ENCODE measurements at places on chromosomes 6 and 20.

DNA sequence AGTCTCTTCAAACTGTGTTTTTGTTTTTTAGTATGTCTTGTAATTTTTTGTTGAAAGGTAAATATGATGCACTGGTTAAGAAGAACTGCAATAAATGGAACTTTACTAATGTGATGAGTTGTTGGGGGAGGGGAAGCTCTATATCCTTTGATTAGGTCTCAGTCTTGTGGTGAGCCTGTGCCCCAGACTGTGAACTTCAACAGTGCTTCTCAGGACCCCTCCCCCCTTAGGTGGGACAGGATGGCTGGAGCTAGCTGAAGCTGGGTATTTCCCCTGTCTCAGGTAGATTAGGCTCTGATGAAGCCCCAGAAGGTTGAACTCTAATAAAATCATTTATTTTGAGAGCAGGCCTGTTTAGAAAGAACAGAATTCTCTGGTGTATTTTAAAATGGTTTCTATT, 31.4 kb upstream of the TASP1 start:
- no peak for DNase-seq

DNA sequence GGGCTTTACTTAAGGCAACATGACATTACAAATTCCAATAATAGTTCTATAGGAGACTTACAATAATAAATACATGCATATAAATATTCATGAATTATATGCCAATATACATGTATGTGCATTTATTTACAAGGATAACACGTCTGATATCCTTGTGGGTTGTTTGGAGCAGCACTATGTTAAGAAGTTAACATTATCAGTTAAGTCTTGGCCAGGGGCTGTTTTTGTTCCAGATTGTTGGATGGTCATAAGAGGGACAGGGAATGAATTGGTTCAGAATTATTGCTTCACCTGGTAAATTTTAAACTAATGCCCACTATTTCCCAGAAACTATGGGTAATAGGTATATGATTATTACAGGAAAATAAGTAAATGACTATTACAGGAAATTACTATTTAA, 81.3 kb upstream of the MMS22L start:
- no peak for DNase-seq

- no peak for DNase-seq
Observed at GRCh38 chr20:35547329-35547728, 5.5 kb downstream of the ERGIC3 start.

DNA sequence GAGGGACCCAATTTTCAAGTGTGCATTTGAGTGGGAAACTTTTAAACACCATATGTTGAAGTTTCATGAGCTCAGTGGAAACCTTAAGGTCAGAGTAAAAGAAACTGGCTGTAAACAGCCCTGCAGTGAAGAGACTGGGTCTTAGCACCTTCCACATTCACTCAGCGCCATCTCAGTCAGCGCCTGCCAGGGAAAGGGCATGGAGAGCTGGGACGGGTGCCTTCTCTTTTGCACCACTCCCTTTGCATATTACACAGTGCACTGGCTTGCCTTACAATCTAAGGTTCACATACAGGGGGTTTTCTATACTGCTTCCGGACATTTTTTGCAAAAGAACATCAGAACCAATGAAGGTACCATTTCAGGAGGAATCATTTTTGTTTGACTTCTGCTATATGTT, 4.5 kb downstream of the TOMM6 start:
- DNase-seq, result no peak

- peak; percentile 52 for DNase-seq
Observed at GRCh38 chr6:118735320-118735719, 83.9 kb upstream of the CEP85L start.

- no peak for DNase-seq
Observed at GRCh38 chr6:104268389-104268788, 591.3 kb downstream of the HACE1 start.

GRCh38 chr6:40343877-40344565, 243.1 kb downstream of the LRFN2 start:
- no peak for DNase-seq

DNA sequence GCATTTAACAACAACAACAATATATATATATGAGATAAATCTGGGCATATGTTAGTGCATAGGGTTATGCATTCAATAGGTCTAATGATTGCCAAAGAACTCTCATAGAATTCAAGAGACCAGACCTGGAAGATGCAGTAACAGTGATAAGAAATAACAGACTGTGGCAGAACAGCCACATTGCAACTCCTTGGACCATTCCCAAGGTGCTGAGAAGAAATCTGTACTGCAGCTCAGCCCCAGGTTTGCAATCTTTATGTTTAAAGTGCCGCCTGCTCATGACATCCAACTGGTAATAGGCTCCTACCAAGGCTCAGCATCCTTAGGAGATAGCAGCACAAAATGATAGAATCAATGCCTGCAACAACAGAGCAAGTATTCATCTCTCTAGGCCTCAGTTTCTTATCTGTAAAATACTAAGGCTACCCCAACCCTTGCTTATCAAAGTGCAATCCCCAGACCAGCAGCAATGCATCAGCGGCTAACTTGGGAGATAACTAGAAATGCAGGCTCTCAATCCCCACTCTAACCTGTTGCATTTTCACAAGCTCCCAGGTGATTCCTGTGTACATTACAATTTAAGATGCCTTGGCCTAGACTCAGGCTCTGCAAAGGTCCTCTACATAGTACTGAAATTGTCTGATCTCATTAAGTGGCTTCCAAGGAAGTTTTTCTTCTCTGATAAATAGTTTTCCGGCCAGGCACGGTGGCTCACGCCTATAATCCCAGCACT, 30.6 kb upstream of the PIM1 start:
- no peak for DNase-seq

- DNase-seq, result no peak
Observed at GRCh38 chr6:2820415-2820814, 21.2 kb downstream of the SERPINB1 start.

- no peak for DNase-seq
Observed at GRCh38 chr6:147055821-147056392, 148.3 kb upstream of the STXBP5 start.

DNA sequence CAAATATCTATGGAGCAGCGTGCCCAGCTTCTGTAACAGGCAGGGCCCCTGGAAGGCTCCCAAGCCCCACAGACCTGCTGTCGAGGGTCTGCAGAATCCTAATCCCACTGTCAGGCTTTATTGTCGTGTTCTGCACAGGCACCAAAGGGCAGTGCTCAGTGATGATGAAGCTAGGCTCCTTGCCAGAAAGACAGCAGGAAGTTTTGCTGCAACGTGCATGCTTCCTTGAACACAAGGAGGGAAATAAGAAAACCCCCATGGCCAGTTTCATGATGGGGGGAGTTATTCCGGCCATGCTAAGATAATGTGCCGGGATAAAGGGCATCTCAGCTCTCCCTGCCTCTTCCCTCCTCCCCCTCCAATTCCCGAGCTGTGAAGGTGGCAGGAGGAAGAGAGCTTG, 109.4 kb upstream of the KCNG1 start:
- no peak for DNase-seq

DNA sequence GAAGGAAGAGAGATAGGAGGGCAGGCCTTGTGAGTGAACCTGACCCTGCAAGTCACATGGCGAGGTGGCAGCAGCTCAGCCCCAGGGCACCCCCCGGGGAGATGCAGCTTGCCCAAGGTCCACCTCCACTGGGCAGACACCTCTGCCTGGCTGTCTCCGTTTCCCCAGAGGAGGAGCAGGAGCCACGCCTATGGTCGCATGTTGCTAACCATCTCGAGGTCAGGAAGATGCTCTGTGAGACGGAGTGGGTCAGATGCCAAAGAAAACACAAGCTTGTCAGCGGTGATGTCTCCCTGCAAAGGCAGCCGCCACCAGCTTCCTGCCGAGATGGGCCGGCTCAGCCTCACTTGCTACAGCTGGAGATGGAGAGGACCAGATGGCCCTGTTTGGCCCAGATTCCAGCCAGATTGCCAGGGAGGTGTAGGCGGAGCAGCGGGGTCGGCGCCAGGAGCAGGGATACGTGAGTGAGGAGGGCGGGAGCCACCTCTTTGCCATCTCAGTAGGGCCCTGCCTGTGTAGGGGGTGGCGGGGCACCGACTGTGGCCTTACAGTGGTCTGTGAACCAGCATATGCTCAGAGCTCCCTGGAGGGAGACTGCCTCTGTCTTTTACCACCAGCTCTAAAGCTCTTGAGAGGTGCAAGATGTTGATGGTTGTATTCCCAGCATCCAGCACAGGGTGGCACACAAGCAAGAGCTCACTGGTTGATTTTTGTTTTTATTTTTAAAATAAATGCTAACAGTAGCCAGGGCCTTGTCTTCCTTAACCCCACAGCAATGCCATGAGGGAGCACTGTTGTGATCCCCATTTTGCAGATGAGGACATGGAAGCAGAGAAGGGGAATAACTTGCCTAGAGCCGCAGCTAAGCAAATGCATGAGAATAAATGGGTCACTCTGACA, 42.9 kb upstream of the FAM83D start:
- no peak for DNase-seq

DNA sequence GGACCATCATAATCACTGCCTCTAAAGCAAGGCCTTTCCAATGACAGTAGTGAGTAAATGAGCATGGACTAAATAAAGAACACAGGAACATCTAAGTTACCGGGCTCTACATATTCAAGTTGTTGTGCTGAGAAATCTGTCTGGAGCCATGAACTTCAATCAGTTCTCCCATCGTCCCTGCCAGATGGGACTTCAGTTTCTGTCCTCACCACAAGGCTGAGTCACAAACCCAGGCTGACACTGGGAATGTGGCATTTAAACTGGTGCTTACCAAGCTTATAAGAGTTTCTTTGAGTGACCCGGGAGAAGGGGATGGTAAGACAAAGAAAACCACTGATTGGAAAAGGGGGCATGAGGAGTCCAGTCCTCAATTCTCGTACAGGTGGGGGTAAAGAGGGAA, 497.0 kb downstream of the MAFB start:
- no peak for DNase-seq

DNA sequence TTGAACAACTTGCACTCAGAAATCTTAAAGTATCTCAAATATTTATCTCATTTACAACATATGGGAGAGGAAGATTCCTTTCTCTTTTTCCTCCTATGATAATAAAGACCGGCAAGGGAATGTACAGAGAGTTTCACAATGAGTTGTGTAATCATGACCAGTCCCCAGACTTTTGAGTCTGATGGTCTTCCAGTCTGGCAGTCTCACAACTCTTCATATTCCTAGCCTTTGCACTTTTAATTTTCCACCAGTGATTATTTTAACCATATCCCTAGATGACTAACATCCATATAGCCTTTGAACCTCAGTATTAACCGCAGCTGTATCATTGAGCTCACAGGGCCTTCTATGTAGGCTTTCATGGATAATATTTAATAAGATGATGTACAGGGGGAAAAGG, 278.5 kb downstream of the KHDC1L start:
- DNase-seq, result no peak

GRCh38 chr6:139985236-139985815, 610.9 kb upstream of the CITED2 start:
- no peak for DNase-seq

DNA sequence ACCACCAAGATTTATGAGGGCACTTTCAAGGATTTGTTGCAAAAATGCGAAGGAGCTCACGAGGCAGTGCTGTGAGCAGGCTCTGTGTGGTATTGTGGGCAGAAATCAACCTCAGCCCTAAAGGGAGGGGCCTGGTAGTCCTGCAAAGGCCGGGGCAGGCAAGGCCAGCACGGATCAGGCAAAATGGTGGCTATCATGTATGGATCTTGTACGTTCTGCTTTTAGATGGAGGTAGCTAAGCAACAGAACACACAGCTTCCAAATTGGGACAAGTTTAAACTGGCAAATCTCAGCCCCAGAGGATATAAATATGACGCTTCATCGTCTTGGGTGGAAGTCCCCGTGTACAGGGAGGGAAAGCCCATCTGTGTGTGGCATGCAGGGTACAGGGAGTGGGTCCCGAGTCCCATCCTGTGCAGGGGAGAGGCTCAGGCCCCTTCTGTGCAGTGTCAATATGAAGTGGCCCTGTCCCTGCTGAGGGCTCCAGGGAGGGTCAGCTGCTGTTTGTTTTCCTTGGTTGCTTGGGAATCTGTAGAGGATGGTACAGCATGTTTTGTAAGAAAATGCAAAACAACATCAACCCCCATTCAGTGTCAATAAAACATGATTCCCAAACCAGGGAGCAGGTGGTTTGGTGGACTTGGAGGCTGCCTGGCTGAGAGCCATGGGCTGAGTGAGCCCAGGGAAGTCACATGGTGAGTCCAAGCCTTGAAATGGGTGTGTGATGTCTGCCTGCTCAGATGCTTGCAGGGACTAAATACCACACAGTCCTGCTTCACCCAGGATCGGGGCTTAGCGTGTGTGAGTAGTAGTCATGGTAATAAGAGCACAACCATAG, 113.0 kb downstream of the SYCP2 start:
- DNase-seq, result no peak

DNA sequence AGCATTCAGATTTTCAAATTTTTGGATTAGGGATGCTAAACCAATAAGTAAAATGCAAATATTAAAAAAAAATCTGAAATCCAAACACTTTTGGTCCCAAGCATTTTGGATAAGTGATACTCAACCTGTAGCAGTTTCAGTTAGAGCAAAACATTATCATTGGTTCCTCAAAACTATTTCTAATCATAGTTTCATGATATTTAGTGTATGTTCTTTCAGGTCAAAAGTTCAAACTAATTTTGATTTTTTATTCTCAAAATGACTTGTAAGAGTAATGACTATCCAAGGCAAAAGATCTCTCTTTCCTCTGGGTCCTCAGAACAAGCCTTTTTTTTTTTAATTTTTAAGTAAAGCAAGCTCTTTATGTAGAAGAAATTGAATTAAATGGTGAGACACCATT, 64.0 kb upstream of the TFB1M start:
- no peak for DNase-seq

- DNase-seq, result no peak
Observed at GRCh38 chr20:2246069-2246491, 49.7 kb upstream of the TGM3 start.

GRCh38 chr6:41548098-41548840, 2.1 kb downstream of the FOXP4 start:
- peak; percentile 67 for DNase-seq

GRCh38 chr20:10318291-10319024, 99.8 kb downstream of the SNAP25 start:
- DNase-seq, result no peak

- peak; percentile 61 for DNase-seq
Observed at GRCh38 chr6:138815797-138816528, 20.1 kb downstream of the ECT2L start.

- DNase-seq, result no peak
Observed at GRCh38 chr20:49951151-49951550, 15.0 kb downstream of the RNF114 start.

GRCh38 chr20:51451484-51451883, 91.0 kb downstream of the NFATC2 start:
- no peak for DNase-seq

GRCh38 chr6:139519571-139520031, 145.2 kb upstream of the CITED2 start:
- no peak for DNase-seq

GRCh38 chr6:30591008-30591407, 19.8 kb downstream of the ABCF1 start:
- no peak for DNase-seq

Measured in B cell (primary cell).